ENCODE measurements at places on chromosomes 6 and 20.

DNA sequence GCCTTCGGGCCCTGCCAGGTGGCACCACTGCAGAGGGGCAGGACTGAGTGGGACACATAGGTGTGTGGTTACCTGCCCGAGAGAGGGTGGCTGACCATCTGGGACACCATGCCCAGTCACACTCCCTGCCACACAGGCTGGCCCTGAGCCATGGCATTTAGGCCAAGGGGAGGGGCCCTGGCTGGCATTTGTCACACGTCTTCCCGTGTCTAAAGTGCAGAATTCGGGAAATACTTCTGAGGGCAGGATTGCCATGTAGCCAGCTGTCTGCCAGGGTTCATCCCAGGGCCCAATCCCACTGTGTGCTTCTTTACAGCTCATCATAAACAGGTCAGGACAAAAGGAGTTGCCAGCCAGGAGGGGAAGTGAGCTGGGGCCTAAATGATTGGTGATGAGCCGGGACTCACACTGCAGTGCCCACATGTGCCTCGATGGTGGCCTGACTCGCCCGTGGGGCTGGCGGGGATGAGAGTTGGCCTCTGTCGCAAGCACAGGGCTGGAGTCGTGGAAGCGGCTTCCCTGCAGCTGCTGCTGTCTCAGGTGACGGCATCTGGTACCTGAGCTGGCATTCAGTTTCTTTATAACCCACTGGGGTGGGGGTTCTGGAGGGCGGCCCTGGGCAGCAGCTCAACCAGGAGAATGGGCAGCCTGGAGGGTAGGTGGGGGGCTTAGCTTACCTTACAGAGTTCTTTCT is 5.9 kb upstream of the UNC93A start:
- DNase-seq: no peak

GRCh38 chr6:35071347-35071994 is 69.7 kb downstream of the TCP11 start:
- DNase-seq: no peak

DNA sequence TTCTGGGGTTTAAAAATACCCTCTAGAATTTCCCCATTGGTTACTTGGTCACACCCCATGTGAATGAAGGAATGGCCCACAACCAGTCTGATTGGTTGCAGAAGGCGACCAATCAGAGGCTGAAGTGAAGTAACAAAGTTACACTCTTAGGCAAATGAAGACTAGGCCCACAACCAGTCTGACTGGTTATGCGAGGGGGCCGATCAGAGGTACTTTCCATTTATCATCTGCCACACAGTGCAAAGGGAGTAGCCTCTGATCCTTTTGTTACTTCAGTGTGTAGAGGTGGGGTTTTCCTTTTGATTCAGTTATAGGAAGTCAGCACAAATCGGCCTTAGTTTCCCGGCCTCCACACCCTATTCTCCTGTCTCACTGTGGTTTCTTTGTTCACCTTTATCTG is 61.2 kb upstream of the SGK1 start:
- no peak for DNase-seq

- DNase-seq: no peak
Measured at GRCh38 chr6:165404296-165404695, 94.9 kb upstream of the C6orf118 start.

DNA sequence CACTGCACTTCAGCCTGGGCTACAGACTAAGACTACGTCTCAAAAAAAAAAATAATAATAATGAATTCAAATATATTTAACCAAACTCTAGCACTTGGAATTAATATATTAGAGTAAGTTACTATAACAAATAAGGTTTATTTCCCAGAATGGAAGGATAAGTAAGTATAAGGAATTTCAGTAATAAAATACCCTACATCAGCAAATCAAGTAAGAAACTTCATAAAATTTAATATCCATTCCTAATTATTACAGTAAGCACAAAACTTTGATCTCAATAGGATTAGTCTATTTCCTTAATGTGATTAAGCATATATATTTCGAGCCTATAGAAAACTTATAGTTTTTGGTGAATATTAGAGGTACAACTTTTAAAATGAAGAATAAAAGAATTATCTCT is 36.7 kb upstream of the SDHAF4 start:
- no peak for DNase-seq

GRCh38 chr6:46017726-46018125 is 2.1 kb upstream of the CLIC5 start:
- no peak for DNase-seq

- DNase-seq: no peak
Measured at GRCh38 chr6:148193063-148193680, 149.5 kb upstream of the SASH1 start.

DNA sequence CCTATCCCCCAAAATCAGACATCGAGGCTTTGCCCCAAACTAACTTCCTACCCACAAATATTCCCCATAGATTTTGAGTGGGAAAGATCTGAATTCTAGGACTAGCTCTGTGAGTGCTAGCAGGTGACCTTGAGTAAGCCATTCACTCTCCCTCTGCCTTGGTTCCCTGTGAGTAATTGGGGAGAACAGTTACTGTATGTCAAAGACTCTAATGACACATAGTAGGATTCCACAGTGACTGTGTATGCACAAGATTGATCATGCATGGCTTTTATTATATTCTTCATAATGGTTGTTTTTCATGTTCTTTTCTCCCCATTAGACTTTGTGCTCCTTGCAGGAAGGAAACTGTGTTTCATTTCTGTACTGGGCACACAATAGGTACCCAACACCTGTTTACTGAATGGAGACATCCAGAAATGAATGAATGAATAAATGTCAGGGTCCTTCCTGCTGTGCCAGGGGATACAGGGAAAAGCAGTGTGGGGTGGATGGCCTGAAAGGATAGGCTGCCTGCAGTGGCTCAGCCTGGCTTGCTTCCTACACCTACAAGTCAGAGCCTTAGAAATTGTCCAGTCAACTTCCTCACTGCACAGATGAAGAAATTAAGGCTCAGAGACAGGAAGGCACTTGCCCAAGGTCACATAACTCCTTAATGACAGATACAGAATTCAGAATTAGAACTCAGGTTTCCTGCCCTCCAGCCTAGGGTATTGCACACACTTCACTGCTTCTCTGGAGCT is 901 bp upstream of the TMEM151B start:
- DNase-seq: no peak

DNA sequence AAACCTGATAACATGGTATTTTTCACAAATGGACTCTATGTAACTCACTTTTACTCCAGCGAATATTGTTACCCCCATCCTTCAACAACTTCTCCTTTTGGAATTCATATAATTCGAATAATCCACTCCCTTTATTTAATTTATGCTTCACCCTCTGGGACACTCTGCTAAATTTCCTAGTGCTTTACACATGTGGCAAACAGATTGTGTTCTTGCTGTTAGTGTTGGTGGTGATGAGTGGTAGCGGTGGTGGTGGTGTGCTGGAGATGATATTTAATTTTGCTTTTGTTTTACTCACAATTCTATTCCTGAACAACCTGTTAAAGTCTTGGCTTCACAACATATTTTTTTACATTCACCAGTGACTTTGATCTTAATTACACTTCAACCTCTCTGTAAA is 32.8 kb downstream of the HTR1B start:
- DNase-seq: no peak

- DNase-seq: no peak
Measured at GRCh38 chr6:104829183-104829958, 30.3 kb downstream of the HACE1 start.

- no peak for DNase-seq
Measured at GRCh38 chr6:42354702-42355101, 97.0 kb downstream of the TRERF1 start.

All from hematopoietic multipotent progenitor cell treated with erythropoietin and hydrocortisone succinate and interleukin-3 and kit ligand, for 6 days (in vitro differentiated cells).